ENCODE measurements at places on chromosomes 11 and 22.
A peak's percentile ranks its signal among the peaks of the same experiment; 100 is the strongest.

- H3K4me1 ChIP-seq, result no peaks in the 10 kb centered on the region
- DNase-seq, result no peak
- H3K36me3 ChIP-seq, result no peaks in the 10 kb centered on the region
- no peak overlapping the region for H3K4me3 ChIP-seq
- no peak overlapping the region for H3K27ac ChIP-seq
Measured at GRCh38 chr11:115363921-115364320, 140.3 kb downstream of the CADM1 start.

DNA sequence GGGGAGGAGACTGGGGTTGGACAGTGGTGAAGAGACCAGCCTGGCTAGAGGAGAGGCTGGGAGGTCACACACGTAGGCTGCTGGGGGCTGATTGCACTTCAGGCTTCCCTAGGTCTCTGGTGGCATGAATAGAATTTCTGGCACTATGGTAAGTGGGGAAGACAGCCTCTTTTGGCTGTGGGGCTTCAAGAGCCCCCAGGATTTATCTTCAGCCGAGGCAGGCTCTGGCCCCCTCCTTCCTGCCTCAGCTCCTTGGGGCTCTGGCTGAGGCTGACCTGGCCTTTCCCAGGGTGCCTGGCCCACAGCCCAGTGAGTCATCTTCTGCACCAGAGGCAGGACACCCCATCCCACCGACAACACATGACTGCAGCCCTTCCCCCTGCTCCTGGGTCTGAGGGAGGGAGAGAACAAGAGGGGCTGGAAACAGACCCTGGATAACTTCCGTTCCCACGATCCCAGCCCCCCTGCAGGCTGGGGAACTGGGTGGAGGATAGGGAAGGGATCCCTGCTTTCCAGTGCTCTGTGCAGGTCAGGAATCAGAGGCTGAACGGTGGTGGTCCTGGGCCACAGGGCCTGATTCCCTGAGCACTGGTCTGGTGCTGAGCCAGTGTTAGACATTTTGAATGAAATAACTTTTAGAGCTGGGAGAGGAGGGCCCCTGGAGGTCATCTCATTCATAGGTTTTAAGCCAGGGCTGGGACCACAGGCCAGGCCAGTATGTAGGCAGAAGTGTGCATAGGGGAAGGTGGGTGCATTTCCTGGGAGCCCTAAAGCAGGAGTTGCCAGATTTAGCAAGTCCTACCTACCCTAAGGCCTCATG lies 26.5 kb downstream of the ARHGEF17 start:
- H3K27me3 ChIP-seq, result no peaks in the 10 kb centered on the region
- H3K27ac ChIP-seq, result peak overlapping the region; percentile 77
- peak overlapping the region; percentile 12 for H3K4me3 ChIP-seq
- H3K4me1 ChIP-seq, result peaks cover 90% of the 10 kb centered on the region
- H3K36me3 ChIP-seq, result no peaks in the 10 kb centered on the region

GRCh38 chr11:8102965-8103364 lies 22.0 kb downstream of the TUB start:
- no peak overlapping the region for H3K4me3 ChIP-seq
- H3K36me3 ChIP-seq, result peaks cover 20% of the 10 kb centered on the region
- H3K27ac ChIP-seq, result no peak overlapping the region
- H3K4me1 ChIP-seq, result no peaks in the 10 kb centered on the region

DNA sequence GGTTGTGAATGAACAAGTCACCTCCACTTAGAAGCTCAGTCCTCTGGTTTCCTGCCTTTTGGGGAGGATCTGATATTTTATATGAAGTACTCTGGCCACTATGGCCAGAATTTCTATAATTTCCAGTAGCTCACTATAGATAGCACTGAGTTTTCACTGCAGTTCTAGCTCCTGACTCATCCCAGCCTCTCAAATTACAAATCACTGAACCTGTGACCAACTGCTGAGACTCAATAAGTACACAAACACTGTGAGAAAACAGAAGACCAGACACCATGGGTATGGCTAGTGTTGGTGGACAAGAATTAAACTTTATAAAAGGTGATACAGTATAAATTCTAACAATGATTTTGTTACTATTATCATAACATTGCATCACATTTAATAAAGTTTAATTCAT lies 47.1 kb upstream of the UCP3 start:
- H3K36me3 ChIP-seq, result no peaks in the 10 kb centered on the region
- DNase-seq, result no peak
- H3K27me3 ChIP-seq, result no peaks in the 10 kb centered on the region
- H3K27ac ChIP-seq, result no peak overlapping the region
- no peak overlapping the region for H3K4me3 ChIP-seq
- H3K4me1 ChIP-seq, result no peaks in the 10 kb centered on the region

DNA sequence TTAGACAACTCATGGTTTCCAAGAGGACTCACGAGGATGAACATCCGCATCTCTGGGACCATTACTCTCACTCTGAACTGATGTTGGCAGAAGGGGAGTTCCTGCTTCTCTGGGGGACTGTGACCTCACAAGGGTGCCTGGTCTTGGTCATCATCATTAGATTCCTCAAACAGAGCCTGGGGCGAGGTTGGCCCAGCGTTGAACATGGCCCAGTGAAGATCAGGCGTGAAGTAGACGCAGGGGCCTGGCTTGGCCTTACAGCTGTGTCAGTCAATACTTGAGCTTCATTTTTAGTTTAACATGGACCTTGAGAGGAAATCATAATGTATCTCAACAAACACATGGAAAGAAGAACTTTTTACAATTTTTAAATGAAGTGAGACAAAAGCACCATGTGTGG lies 617.1 kb downstream of the BRD1 start:
- no peak overlapping the region for H3K27ac ChIP-seq
- no peaks in the 10 kb centered on the region for H3K4me1 ChIP-seq

DNA sequence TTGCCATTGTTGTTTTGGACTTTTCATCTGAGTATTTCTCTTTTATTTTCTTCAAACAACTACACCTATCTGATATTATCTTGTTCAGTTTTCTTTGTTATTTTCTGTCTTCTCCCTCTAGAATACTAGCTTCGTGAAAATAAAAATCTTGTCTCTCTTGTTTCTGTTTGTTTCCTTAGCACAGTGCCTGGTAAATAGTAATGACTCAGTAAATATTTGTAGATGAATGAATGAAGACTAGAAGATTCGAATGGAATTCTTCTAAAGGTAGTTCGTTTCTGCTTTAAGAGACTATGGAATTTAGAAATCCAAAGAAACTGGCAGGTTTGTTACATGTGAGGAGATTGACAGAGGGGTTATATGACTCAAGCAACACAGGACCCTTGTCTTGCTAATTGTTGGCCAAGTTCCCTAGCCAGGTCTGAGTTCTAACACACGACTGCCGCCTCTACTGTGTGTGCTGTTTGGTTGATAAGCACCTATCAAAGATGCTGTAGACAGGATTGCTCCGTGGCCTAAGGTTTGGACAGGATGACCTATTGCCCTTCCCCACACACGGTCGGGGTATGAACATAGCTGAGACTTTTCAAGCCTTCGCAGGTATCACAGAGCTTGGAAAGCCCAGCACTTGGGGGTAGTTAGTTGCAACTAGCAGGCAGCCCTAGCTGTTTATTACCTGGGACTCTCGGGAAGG lies 831 bp upstream of the TMEM135 start:
- H3K4me3 ChIP-seq, result peak overlapping the region; percentile 93
- H3K36me3 ChIP-seq, result no peaks in the 10 kb centered on the region
- H3K27me3 ChIP-seq, result no peaks in the 10 kb centered on the region

GRCh38 chr11:121426476-121427399 lies 25.4 kb upstream of the SORL1 start:
- H3K27me3 ChIP-seq, result no peaks in the 10 kb centered on the region
- no peaks in the 10 kb centered on the region for H3K4me1 ChIP-seq
- no peak for DNase-seq
- no peaks in the 10 kb centered on the region for H3K36me3 ChIP-seq

- peak overlapping the region; percentile 61 for H3K27ac ChIP-seq
- no peaks in the 10 kb centered on the region for H3K27me3 ChIP-seq
- no peak for DNase-seq
- H3K36me3 ChIP-seq, result no peaks in the 10 kb centered on the region
Measured at GRCh38 chr11:5625281-5625680, 480 bp downstream of the TRIM34 start.

DNA sequence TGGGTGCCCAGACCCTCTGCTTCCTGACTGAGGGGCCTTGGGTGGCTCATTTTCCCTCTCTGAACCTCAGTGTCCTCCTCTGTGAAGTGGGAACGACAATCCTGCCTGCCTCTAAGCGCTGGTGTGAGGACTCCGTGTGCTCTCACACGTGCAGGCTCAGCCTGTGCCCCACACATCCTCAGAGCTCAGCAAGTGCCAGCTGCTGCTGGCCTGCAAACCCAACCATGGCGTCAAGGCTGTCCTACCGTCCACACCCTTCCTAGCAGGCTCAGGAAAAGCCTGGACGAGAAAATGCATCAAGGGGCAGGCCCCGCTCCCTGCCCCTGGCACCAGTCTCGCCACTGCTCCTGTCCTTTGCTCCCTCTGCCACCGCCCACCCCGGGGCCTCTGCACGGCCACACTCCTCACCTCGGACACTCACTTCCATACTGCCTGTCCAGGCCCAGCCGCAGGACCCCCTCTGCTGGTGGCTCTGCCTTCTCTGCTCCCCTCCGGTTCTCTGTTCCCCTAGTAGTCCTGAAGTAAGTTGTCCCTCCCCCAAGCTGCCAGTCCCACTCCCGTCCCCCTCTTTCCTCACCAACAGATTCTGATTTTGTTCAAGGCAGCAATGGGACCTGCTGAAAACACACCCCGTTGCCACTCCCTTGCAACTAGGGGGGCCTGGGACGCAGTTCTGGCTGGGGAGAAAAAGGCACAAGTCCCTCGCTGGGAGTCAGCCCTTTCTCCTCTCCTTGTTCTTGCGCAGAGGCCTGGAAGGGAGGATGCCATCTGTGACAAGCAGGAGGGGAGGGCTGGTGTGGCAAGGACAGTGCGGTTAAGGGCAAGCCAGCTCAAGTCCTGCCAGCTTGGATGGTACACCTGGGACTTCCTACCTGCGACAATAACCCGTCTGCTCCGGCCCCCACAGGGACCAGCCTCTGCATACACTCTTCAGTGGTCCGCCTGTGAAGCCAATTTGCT lies 62.2 kb downstream of the ARFGAP3 start:
- no peaks in the 10 kb centered on the region for H3K4me1 ChIP-seq
- no peak overlapping the region for H3K27ac ChIP-seq
- H3K27me3 ChIP-seq, result no peaks in the 10 kb centered on the region
- DNase-seq, result no peak

GRCh38 chr11:23932485-23932898 lies 564.4 kb upstream of the LUZP2 start:
- H3K4me3 ChIP-seq, result no peak overlapping the region
- no peaks in the 10 kb centered on the region for H3K4me1 ChIP-seq
- no peak overlapping the region for H3K27ac ChIP-seq
- DNase-seq, result no peak
- no peaks in the 10 kb centered on the region for H3K36me3 ChIP-seq

- H3K27ac ChIP-seq, result no peak overlapping the region
- DNase-seq, result no peak
- no peak overlapping the region for H3K4me3 ChIP-seq
- H3K36me3 ChIP-seq, result no peaks in the 10 kb centered on the region
- peaks cover under 1% of the 10 kb centered on the region for H3K4me1 ChIP-seq
Measured at GRCh38 chr22:44444341-44445306, 53.4 kb downstream of the RTL6 start.

DNA sequence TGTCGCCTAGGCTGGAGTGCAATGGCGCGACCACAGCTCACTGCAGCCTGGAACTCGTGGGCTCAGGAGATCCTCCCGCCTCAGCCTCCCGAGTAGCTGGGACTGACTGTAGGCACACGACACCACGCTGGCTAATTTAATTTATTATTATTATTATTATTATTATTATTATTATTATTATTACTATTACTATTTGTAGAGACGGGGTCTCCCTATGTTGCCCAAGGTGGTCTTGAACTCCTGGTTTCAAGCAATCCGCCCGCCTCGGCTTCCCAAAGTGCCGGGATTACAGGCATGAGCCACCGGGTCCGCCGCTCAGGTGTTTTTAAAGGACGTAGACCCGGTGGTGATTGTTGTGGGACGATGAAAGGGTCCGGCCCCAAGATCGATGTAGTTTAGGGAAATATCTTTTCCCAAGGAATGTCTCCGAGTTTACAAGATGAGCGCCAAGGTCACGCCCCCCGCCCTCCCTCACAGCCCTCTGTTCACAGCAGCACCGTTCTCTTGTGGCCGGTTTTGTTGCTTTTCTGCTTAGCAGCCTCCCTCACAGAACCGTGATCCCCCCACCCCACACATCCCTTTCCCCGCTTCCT lies 728 bp upstream of the POGLUT3 start:
- H3K4me3 ChIP-seq, result peak overlapping the region; percentile 79
- DNase-seq, result no peak
- peaks cover 19% of the 10 kb centered on the region for H3K4me1 ChIP-seq
- peak overlapping the region; percentile 98 for H3K27ac ChIP-seq

DNA sequence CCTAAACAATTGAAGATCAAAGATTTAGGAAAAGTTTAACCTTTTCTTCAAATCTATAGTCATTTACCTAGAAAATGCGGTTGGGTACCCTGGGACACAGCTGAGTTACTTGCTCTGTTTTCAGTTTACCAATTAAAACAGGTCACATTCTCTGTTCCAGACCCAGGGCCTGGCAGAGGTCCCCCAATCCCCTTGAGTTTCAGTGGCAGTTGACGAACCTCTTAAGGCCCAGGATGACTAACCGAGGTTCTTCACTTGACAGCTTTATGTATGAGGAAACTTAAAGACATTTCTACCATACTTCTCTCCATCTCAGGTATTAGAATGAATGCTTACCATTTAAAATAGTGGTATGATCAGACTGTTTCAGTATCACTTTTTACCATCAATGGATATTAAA lies 16.3 kb downstream of the LDHAL6A start:
- H3K4me3 ChIP-seq, result no peak overlapping the region
- no peaks in the 10 kb centered on the region for H3K27me3 ChIP-seq
- DNase-seq, result no peak
- H3K27ac ChIP-seq, result no peak overlapping the region
- H3K4me1 ChIP-seq, result no peaks in the 10 kb centered on the region

DNA sequence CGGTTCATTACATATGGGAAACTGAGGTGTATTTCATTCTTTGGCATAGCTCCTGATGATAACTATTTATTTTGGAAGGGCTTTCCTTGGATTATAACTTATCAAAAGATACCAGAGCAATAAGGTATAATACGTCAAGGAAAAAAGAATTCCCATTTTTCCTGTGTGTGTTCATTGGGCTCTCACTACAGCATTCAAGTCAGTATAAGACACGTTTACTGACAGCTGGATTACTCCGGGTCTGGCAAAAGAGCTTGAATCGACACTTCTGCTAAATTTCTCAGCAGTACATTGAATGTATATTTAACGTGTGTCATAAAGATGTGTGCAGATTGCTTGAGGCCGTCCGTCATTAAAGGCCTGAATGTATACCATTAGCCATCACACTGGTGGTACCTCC lies 163.4 kb downstream of the NCAM1 start:
- DNase-seq, result no peak
- H3K27ac ChIP-seq, result no peak overlapping the region
- H3K4me1 ChIP-seq, result peaks cover 17% of the 10 kb centered on the region
- no peaks in the 10 kb centered on the region for H3K27me3 ChIP-seq
- H3K36me3 ChIP-seq, result no peaks in the 10 kb centered on the region

DNA sequence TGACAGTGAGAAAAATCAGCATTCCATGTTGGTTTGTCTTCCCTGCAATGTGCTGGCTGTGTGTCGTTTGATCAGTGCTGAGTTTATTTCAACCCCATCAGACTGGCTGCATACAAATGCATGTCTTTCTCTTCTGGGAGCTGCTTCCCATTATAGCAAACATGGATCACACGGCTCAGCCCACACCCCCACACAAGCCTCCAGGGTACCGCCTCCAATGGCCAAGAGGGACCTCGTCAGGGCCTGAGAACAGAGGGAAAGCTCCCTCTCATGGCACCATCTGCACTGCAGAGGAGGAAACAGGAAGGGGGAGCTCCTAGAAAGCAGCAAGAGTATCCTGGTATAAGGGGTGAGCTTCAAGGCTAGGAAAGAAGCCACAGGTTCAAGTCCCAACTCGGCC lies 214.2 kb downstream of the LARGE1 start:
- no peaks in the 10 kb centered on the region for H3K4me1 ChIP-seq
- H3K27ac ChIP-seq, result no peak overlapping the region
- H3K36me3 ChIP-seq, result no peaks in the 10 kb centered on the region
- no peak overlapping the region for H3K4me3 ChIP-seq
- no peaks in the 10 kb centered on the region for H3K27me3 ChIP-seq

Data from thoracic aorta (tissue), 2 donors.